Stimulated activated CD4-positive, alpha-beta T cell treated with anti-CD3 and anti-CD28 coated beads, TNF-alpha, amount 100 ng/mL, for 48 hours (primary cell): ENCODE measurements at places on chromosomes 3 and 15.

DNA sequence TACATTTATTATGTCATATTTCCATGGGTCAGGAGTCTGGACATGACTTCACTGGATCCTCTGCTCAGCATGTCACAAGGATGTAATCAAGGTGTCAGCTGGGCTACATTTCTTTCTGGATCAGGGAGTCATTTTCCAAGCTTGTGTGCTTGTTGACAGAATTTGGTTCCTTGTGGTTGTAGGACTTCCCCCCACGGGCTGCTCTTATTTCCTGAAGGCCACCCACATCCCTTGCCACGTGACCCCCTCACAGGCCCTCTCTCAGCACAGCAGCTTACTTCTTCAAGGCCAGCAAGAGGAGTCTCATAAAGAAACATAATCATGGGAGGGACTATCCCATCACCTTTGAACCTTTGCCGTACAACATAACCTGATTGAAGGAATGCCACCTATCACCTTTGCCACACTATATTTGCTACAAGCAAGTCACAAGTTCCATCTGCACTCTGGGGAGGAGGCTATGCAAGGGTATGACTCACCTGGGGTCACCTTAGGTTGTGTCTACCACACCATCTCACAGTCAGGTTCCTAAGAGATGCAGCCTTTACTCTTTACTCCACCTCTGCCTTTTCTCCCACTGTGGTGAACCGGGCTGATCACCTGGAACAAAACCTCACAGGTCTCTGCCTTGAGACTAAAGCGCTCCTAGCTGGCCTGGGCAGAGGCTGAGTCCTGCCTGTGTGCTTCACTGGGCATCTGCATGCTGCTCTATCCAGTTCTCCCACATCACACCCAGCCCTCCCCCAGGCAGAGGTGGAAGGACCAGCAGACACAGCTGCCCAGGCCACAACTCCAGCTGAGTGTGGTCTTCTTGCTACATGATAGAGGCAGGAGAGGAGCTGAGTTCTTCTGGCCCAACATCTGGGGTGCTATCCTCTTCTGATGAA is 13.5 kb downstream of the RAB6B start:
- DNase-seq = no peak

DNA sequence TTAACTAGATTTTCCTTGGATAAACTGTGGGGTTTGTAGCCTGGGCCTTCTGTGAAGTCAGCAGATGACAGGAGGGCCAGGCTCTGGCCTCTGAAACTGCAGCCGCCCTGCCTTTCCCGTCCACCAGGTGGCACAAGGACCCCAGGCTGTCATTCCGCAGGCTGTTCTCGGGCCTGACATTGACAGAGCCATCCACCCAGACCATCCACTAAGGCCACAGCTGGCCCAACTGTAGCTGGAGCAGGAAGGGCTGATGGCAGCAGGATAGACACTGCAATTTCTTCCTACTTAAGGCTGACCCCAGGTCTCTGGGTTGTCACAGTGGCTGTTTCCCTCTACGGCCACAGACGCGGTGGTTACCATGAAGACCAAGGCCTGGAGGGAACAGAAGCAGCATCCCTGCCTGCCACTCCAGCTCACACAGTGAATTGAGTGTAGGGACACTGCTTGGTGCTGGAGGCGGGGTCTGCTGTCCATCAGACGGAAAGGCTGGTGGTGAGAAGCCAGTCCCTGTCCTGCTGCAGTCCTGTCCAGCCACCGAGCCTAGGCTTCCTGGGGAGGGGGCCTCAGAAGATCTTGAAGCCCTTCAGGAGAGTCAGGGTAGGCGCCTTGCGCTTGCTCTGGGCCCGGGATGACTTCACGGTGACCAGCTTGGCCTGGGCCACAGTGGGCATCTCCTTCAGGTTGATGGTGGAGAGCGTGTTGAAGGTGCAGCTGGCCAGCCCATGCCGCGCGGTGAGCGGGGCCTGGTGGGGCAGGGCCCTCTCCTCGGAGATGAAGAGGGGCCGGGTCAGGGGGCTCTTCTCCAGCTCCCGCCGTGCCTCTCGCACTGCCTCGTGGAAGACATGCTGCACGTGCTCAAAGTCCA is 9.4 kb downstream of the SLC51B start:
- DNase-seq = no peak

DNA sequence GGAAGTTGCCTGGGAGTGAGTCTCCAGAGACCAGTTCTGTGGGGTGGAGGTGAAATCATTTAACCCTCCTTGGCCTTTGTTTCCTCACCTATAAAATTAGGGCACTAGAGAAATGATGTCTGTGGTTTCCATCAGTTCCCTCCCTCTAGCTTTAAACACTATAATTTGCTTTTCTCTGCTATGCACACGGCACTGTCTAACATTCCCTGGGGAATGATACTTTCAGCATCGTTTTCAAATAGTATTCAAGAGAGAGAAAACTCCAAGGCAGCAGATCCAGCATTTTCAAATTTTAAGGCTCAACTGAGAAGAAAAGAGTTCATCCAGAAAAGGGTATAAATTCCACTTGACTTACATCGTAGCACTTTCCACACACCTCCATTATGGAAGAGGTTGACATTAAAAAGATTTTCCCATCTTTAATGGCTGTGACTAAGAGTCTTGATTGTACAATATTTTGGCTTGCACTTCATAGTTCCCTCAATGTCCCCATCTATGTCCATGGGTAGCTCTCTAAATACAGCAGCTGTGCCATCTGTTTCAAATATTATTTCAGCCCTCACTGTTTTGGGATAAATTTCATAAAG is 137.7 kb upstream of the ZPLD1 start:
- DNase-seq = no peak

GRCh38 chr3:140434261-140434905 is 243.5 kb upstream of the TRIM42 start:
- DNase-seq = no peak

GRCh38 chr15:90287101-90287500 is 21.6 kb downstream of the NGRN start:
- DNase-seq = no peak
